ENCODE measurements at places on chromosomes 7 and 10.

GRCh38 chr10:11907914-11908313 is 84.8 kb downstream of the PROSER2 start:
- DNase-seq: peak; percentile 54

DNA sequence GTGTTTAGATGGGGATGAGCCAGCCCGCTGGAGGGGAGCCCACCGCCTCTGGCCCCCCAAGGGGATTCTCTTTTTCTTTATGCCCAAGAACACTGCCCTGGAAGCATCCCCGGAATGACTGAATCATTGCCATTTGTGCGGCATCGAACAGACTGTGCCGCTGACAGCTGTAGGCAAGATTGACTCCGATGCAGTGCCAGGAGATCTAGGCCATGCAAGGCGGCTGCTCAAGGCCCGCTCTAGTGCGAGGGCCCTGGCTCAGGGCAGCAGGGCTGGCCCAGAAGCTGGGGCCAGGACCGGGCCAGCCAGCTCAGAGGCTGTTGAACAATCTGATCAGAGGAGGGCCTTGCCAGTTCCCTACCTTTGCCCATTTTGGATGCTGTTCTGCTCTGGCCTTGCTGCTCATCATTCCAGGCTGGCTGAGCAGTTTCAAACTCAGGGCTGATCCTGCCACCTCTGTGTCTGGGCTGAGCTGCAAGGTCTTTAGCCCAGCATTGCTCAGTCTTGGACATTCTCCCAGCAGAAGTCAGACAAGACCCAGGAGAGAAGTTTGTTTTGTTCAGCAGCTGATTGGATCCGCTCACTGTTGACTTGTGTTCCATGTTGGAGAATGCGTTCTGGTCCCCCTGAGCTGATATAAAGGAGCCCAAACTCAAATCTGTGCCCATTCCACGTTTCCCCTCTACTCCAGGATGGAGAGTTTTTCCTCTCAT is 485.3 kb upstream of the GALNT17 start:
- DNase-seq: no peak

- DNase-seq: peak; percentile 69
These were observed 231.2 kb downstream of the EXOC4 start for GRCh38 chr7:133484086-133484485.

DNA sequence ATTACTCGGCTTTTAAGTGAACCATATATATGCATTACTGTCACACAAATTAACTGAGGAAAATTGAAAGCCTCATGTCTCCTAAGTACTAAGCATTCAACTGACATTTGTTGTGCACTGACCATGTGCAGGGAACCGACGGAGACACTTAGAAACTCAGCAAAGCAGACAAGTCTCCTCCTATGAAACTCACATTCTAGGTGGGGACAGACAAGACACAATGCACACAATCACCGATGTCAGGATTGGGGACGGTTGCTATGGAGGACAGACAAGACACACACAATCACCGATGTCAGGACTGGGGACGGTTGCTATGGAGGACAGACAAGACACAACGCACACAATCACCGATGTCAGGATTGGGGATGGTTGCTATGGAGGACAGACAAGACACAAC is 134.0 kb downstream of the PTPRN2 start:
- DNase-seq: no peak

- no peak for DNase-seq
These were observed 128.8 kb upstream of the SMIM30 start for GRCh38 chr7:113247198-113247597.

DNA sequence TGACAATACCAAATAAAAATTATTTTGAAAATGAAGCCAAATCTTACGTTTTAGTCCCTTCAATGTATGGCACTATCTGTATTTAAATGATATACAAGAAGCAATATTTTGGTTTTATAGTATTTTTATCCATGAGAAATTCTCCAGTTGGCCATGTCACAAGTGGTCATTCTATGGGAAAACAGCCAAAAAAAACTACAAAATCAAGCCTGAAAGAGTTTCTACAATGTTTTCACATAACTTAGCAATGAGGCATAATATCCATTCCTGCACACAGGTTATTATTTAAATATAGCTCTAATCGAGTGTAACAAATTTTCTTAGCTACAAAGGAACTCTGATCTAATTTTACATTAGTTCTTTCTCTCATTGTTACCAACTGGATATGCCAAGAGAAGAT is 5.4 kb downstream of the RAB11FIP2 start:
- no peak for DNase-seq

DNA sequence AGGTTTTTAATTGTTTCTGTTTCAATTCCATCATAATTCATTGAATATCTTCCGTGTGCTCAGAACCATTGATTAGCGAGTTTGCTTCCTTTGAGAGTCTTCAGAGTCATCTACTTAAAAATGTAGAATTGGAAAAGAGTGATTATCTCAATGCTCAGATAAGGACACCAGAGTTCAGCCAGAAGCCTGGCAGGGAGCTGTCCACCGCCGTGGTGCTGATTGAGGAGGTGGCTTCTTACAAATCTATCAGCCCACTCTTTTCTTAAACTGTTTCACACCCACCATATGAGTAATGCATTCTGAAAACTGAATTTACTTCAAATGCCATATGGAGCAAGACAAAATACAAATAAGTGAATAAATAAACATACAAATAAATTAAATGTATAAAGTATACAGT is 79.3 kb downstream of the INSYN2A start:
- peak; percentile 43 for DNase-seq

GRCh38 chr10:59577984-59578383 is 131.7 kb downstream of the SLC16A9 start:
- DNase-seq: no peak

GRCh38 chr10:15457382-15457781 is 86.3 kb upstream of the FAM171A1 start:
- no peak for DNase-seq

GRCh38 chr10:105161767-105162166 is 520.7 kb downstream of the SORCS3 start:
- DNase-seq: no peak

DNA sequence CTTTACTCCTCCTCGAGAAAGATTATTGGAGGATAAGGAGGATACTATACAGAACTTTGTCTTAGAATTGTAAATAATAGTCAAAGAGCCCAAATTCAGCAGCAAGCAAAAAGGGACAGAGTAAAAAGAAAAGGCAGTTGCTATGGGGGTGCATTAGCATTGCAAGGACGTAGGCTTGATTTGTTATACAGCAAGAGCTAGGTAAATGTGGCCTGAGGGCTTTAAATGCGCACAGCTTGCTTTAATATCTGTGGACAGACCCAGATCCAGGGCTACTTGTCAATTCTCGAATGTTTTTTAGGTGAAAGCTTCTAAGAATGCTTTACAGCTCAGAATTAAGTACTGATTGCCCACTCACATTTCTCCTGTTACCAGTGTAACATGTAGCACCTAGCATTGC is 58.5 kb downstream of the CELF2 start:
- no peak for DNase-seq

DNA sequence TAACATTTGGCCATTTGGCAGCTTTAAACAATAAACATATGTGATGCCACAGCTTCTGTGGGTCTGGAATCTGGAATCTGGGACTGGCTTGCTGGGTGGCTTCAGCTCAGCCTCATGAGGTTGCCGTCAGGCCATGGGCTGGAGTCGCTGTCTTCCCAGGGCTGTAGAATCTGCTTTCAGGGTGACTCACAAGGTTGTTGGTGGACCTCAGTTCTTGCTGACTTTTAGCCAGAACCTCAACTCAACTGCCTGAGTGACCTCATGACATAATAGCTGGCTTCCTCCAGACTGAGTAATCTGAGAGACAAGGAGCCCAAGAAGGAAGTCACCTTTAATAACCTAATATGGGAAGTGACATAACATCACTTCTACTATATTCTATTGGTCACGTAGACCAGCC is 44.6 kb upstream of the TSPAN13 start:
- no peak for DNase-seq

- no peak for DNase-seq
These were observed 2.8 kb upstream of the ACBD7 start for GRCh38 chr10:15091418-15091817.

- DNase-seq: peak; percentile 56
These were observed 7.3 kb downstream of the TSPAN15 start for GRCh38 chr10:69458430-69459100.

DNA sequence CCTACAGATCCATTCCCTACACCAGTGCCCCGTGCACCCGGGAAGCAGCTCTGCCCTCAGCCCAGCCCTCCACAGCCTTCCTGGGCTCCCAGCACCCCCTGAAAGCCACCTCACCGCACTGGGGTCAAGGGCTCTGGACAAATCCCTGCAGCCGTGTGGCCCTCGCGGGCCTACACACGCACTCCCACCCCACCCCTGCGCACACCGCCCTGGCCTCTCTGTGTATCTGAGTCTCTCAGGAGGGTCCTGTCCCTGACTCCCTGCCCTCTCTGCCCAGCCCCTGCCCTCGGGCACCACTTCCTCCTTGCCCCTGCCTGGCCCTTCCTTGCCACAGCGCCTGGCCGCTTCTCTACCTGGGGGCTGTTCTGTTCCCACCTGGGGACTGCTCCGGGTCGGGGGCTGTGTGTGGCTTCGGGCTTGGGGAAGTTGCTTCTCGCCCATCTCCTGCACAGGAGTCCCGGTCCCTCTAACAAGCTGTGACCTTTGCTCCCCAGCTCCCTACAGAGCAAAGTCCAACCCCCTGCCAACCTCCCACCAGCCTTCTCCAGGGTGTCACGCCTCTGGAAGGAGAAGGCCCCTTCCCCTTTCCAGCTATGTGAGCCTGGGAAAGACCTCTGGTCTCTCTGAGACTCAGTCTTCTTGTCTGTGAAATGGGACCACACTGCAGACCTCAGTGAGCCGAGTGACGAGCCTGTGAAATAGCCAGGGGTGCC is 1.5 kb downstream of the TMEM184A start:
- no peak for DNase-seq

DNA sequence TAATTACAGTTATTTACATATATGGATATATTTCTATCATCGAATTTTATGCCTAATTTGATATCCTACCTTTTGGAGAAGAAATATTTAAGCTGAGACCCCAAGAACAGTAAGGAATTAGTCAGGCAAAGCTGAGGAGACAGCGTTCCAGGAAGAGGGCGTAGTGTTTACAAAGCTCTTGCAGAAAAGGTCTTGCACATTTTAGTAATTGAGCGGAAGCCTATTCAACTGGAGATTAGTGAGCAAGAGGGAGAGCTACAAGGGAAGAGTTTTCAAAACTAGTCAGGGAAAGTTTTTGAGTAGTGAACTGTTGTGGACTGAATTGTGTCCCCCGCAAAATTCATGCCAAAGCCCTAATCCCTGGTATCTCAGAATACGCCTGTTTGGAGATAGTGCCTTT is 26.5 kb upstream of the POU6F2 start:
- no peak for DNase-seq

Data from posterior cingulate gyrus (tissue), 11 donors.